NCI-H1105 treated with DMSO at 0.1 percent for 48 hours (cell line): ENCODE measurements at places on chromosomes 3 and 15.

DNA sequence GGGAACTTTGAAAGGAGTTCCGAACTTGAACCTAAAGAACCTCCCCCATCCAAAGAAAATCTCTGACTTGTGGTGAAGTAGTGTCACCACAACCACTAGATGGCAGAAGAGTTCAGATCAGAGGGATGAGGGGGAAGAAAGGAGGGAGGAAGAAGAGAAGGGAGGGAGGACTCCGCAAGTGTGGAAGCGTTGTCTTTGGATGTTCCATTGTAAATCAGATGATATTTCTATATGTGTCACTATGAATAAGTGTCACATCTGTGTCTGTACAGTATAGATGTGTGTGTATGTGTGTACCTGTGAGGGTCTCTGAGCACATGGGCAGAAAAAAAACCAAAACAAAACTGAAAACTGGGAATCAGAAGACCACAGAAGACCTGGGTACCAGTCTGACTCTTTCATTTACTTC lies 16.9 kb downstream of the SLC24A1 start:
- peak; percentile 78 for DNase-seq

GRCh38 chr15:71804226-71804625 lies 6.1 kb upstream of the NR2E3 start:
- DNase-seq, result peak; percentile 27

DNA sequence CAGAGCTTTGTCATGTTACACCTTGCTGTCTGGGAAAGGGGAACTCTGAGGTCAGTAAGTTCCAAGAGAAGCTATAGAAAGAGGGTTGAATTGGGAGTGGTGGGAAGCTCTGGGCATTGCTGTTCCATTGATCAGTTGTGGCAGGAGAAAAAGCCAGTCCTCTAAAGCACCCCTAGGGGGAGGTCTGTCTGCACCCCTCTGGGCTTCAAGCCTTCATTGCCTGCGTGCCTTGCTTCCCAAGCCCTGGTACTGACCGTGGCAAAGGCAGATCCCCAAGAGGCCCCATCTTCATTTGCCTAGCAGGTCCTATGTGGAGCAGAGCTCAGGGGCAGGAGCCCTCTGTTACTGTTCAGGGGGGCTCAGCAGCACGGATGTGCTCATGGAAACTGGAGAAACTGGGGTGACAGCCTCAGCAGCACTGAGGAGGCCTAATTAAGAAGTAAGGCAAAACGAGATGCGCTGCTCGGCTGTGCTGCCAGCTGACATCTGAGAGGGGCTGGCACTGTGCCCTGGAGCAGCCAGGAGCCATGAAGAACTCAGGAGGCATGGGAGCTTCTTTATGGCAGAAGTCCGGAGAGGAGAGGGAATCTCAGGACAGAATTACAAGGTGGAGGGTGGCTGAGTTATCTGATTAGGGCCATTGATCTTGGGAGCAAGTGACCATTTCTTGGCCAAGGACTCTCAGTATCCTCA lies 270.9 kb downstream of the RPLP1 start:
- peak; percentile 86 for DNase-seq

DNA sequence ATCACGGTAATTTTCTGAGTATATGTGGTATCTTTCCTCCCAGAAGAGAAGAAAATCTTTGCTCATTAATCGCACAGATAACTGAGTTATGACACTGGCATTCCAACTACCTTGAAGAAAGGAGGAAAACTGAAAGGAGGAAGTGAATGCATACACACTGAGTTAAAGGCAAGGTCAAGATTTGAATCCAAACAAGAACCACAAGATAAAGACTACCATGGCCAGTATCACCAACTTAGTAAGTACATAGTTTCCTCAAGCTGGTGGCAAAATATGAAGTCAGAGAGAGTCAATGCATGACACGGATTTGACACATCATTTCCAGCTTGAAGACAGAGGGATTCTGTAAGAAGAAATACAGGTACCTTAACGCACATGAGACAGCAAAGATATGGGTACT lies 287.5 kb downstream of the ULK4 start:
- DNase-seq, result no peak

DNA sequence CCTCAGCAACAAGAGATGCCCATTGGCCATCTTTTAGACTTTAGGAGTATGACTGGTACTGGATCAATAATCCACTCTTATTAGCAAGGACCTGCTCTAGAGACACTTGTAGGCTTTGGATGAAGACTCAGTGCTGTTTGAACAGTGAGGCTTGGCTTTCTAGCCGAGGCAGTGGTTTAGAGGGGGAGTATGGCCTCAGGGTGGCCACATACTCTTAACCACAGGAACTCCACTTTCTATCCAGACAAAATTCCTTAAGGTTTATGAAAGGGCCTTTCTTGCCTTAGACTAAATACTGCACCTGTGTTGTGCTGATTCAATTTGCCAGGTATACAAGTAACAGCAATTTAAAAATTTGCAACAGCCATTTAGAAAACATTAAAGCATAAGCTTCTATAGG lies 1046.3 kb downstream of the DIPK2A start:
- DNase-seq, result no peak
